AML-193 (cell line): ENCODE measurements at places on chromosomes 3 and 15.

GRCh38 chr15:92377083-92377789 is 16.4 kb upstream of the ST8SIA2 start:
- no peak for DNase-seq

DNA sequence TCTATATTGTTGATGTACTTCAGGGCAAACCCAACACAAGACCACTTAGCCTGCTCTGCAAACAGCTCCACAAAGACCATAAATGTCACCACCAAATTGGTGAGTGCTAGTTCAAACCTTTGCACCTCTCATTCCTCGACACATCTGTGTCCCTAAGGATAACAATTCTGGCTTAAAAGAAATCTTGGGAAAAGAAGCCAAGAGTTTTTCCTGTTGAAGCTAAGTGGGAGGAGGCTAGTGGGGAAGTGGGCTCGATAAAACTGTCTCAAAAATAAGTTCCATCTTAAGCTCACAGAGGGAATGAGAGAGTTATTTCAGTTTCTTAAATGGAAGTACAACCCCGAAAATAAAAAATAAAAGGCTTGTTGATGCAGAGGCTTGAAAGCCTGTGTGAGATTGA is 40.4 kb upstream of the PRICKLE2 start:
- no peak for DNase-seq

DNA sequence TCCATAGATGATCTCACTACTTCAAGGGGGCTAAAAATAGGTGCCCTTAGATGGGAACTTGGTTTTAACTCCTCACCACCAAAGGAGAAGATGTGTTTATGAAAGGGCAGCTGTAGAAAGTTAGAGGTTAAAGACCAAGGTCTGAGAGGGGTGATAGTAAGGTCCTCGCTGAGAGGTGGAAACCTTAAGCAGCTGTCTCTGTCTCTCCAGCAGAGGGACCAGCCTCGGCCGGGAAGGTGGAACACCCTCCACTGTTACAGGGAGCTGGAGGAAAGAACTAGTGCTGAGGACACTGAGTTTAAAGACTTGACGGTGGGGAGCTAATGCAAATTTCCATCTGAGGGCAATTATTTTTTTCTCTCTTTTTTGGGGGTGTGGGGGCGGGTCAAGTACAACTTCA is 8.9 kb upstream of the RLBP1 start:
- no peak for DNase-seq

GRCh38 chr3:177787279-177788041 is 590.2 kb upstream of the TBL1XR1 start:
- DNase-seq = no peak

DNA sequence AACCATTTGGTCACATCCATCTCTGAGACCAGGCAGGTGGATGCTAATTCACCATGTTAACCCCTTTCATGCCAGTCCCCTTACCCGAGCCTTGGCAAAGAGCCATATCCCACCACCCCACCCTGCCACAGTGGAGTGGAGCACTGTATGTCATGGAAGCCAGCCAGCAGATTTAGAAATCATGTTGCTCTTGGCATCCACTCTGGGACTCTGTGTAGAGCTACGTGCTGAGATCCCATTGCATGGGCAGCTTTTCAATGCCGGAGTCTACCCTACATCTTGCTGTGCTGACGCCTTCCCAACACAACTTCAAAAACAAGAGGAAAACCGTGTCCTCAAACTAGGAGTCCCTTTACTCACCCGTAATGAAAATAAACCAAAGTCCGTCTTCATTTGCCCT is 131.0 kb downstream of the NTRK3 start:
- DNase-seq = no peak

DNA sequence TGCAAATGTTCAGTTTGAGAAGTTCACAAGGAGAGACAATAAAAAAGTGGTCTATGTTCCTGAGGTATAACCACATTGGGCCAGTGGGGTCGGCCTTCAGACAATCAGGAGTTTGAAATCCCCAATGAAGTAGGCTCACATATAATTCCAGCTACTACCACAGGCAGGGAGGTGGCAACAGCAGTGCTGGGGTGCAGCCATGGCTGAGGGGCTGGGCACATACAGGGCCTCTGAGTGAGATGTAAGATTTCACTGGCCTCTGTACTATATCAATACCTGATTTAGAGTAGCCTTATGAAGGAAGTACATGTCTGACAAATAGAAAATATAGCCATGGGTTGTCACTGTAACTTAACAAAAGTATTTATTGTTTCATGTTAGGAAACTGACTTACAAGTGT is 402.2 kb downstream of the TBC1D5 start:
- no peak for DNase-seq

- DNase-seq = no peak
These were observed 318.5 kb downstream of the NTRK3 start for GRCh38 chr15:87938031-87938430.

DNA sequence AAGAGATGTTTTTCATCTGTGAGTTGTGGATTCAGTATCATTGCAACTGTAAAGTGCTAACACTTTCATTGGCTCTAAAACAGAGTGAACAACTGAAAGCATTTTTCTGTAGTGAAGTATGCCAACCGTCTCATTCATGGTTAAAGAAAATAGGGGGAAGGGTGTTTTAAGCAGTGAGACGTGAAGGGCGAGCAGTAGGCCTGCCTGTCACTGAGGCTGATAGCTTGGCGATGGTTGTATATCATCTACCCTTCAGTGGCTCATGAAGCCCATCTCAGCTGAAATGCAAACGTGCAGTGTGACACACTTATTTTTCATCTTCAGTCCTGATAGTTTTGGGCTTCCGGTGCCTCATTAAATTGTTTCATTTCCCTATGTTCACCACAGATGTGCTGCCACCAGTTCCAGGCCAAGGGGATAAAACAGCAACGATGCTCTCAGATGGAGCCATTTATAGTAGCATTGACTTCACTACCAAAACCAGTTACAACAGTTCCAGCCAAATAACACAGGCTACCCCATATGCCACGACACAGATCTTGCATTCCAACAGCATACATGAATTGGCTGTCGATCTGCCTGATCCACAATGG is 562.0 kb downstream of the ROBO2 start:
- DNase-seq = no peak

DNA sequence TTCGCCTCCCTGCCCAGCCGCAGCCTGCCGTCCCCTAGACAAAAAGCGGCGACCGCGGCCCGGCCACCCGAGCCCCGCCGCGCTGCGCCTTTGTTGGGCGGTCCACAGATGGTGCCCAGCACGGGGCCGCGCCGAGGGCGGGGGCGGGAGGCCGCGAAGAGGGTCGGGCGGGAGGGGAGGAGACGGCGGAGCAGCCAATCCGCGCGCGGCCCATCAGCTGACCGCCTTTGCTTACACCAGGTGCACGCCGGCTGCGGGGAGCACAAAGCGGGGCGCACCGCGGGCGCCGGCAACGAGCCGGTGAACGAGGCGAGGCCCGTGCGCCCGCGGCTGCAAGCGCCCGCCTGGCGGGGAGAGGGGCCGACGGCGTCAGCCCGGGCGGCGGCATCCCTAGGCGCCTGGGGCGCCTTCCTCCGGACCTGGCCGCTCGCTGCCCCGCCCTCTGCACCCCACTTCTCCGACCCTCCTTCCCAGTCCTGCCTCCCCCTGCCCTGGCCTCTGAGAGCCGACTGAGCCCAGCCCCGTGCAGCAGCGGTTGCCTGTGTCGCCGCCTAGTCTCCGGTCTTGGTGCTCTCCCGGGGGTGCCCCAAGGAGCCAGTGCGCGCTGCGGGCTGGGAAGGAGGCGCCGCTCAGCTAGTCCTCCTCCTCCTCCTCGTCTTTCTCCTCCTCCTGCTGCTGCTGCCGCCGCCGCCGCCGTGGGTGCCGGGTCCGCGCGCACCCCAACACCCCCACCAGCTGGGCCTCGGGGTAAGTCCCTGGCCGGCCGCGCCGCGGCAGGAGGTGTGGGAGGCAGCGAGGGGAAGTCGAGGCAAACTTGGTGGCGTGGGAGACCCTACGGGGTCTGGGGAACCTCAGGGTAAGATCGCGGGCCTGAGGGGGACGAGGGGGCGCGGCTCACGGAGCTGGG is at the start of gene LRRN1:
Gene LRRN1, plus strand, starts transcription at position 259 of the 907 bp plus-strand sequence. CDS start 45,211 bp downstream, outside the sequence.
- no peak for DNase-seq

DNA sequence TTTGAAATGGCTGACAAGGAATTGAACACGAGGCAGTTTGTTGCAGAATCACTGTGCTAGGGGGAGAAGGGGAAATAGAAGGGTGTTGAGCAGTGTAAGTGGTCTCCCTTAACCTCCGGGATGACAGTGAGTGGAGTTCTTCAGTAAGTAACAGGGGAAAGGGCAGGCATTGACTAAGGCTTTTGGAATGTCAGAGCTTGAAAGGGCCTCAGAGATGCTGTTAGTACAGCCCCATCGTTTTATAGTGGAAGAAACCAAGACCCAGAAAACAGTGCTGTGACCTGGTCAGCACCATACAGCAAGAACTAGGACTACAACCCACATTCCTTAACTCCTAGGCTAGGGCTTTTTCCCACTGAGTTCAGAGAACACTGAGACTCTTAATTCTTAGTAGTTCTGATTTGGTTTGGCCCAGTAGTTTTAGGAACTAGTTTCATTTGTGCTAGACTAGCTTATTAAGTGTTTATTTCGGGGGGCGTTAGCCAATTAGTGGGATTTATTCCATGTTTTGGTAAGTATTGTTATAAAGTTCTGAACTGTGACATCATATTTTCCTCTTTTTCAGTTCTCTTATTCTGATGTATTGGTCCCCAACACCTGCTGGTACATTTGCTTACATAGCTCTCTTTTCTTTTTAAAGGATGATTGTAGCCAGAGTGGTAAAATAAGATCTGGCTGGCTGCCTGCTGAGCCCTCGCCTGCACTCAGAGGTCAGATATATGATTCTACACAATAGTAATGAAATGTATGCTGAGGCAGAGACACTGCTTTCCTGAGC is 34.2 kb downstream of the RAB11A start:
- no peak for DNase-seq

DNA sequence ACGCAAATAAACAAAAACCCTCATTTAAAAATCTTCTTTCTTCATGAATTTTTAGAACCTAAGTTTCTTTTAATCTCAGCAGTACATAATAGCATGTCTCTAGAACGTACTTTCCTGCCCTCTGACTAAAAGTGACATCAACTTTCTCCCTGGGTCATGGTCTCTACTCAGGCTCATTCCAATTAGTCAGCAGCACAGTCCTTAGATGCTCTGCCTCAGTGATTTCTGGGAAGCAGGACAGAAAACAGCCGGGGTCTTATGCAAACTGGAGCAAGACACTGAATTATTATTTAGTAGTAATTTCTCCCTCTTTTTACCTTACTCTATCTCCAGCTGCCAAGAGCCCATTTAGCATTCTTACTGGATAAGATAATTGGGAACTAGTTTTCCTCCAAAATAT is 365.2 kb downstream of the TUSC7 start:
- DNase-seq = no peak

- DNase-seq = peak; percentile 96
These were observed 34.1 kb downstream of the ZNF710 start for GRCh38 chr15:90035095-90035839.

- no peak for DNase-seq
These were observed 51.6 kb upstream of the SRGAP3 start for GRCh38 chr3:9301091-9301490.

DNA sequence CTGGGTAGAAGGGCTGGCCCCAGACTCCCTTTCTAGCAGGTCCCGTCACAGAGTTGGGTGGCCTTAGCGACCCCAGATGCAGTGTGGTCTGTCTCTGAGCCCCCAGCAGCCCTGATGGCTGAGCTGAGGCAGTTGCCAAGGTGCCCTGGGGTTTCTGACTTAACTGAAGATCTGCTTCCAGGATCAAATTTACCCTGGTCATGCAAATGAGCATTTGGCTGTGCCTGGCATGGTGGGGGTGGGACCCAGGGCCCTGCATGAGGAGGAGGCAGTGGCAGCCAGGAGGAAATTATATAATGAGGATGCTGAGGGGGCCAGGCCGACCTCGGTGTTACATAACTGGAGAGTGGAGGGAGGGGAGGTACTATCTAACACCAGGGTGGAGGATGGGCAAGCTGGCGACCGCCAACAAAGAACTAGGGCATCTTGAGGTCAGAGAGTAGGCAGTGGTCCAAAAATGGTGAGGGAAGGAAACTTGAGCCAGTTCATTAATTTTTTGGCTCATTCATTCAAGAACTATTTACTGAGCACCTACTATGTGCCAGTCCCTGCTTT is 16.4 kb downstream of the PLEKHO2 start:
- DNase-seq = no peak

- no peak for DNase-seq
These were observed 14.1 kb downstream of the ITGA11 start for GRCh38 chr15:68417897-68418296.
